ENCODE measurements at places on chromosomes 6 and 20.

DNA sequence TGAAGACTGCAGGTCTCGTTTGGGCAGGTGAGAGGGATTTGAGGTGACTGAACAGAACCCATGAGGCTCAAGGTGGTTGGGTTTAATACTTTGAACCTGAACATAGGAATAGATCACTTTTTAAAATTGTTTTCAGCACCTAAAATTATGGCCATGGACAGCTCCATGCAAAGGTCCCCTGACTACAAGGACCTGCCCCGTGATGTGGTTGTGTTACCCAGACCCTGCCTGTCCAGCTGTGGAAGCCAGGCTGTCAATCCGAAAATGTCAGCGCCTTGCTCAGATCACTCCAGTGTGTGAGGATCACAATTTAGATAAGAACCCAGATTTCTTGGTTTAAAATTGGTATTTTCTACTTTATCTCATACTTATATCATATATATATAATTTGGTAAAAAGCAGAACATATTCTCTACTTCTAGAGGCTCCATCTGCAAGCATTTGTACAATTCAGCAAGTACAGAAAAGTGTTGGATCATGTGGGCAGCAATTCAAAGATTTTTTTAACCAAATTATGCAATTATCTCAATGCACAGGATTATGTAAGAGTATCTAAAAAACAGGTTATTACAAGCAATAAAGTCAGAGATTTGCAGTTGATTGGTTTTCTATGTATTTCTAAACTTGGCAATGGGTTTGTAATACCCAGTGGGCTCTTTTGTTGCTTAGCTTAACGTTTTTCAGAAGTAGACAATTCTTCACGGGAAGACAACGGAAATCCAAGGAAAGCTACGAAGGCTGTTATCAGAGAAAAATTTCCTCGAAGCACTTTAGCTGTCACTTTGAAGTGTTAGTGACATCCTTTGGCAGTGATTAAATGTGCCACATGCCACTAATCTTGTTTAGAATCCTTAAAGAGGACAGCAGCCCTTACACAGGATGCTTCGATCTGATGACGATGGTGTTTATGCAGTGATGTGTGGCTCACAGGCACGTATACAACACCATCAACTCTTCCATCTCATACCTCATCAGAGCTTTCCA is 24.1 kb upstream of the RPS6KA2 start:
- no peak for DNase-seq

DNA sequence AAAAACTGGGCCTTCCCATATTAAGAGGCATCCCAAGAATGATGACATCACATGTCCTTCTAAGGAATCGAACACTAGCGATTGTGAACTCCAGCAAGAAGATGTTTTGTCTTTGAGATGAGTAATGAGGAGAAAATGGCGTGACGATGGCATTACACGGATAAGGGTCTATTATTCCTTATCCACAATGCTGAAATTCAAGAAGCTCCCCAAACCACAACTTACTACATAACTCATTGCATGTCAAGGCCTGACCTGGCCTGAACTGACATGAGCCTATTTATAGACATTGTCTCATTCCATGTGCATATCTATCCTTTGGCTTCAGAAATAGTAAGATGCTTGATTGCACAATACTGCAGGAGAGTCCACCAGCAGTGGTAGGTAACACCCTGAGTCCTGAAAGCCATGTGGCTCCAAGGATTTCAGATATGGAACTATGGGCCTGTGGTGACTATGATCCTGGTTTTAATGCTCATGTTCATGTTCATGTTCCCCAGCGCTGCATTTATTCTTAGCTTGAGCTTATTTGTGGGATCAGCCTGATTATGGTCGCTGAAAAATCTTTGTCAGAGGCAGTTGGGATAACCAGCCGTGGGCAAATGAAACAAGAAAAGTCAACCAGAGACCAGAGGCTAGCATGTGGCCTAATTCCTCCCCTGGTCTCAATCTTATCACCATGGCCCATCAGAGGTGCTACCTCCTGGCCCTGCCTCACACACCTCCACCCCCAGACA is 183.2 kb upstream of the JARID2 start:
- DNase-seq = no peak

DNA sequence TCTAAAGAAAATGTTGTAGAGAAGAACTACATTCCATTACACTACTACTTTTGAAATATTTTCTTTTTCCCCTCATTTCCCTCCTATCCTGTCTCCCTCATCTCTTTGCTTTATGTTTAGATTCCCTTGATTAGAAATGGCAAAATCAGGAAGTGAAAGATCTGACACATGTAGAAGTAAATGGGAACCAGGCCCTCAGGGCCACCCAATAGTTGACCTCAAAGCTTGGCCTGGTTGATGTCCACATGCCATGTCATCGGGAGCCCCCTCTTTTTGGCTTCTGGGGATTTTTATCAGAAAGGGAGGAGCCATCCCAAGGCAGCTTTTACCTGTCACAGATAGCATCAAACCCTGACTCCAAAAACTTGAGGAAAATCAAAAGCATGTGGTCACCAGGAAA is 168.3 kb upstream of the ECI2 start:
- no peak for DNase-seq

GRCh38 chr6:35664945-35665344 is 23.8 kb downstream of the FKBP5 start:
- no peak for DNase-seq

- no peak for DNase-seq
Measured at GRCh38 chr6:151101816-151102694, 137.7 kb upstream of the AKAP12 start.

GRCh38 chr6:111487661-111488060 is 4.6 kb upstream of the REV3L start:
- DNase-seq = no peak

DNA sequence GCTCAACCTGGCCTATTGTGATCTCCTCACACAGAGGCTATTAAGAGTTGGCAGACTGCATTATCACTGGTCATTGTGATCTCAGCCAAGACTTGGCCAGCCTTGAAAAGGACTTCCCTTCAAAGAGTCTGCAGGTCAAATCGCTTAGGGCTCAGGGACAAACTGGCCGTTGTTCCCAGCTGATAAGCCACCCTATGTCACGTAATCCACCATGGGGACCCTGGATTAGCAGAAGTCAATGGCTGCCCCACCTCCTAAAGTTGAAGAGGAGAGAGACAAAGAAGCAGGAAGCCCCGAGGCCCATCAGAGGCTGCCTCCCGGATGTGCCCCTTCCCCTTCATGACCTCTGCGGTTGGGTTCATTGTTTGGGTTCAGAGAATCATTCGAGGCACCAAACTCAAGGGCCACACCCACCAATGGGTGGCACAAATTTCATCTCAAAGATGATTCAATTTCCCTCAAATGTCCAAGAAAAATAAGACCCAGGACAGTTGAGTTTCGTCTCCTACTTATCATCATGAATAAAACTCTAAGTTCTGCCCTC is 56.6 kb downstream of the BPIFB1 start:
- no peak for DNase-seq

- no peak for DNase-seq
Measured at GRCh38 chr6:22892452-22892851, 323.1 kb downstream of the HDGFL1 start.

GRCh38 chr6:130677312-130677711 is 149.9 kb upstream of the SMLR1 start:
- DNase-seq = no peak
